ENCODE measurements at places on chromosomes 2 and 18. TPM values are rescaled to one million over a fixed set of nuclear protein-coding genes. Genes with fewer than 3 reads are reported as not detected.

DNA sequence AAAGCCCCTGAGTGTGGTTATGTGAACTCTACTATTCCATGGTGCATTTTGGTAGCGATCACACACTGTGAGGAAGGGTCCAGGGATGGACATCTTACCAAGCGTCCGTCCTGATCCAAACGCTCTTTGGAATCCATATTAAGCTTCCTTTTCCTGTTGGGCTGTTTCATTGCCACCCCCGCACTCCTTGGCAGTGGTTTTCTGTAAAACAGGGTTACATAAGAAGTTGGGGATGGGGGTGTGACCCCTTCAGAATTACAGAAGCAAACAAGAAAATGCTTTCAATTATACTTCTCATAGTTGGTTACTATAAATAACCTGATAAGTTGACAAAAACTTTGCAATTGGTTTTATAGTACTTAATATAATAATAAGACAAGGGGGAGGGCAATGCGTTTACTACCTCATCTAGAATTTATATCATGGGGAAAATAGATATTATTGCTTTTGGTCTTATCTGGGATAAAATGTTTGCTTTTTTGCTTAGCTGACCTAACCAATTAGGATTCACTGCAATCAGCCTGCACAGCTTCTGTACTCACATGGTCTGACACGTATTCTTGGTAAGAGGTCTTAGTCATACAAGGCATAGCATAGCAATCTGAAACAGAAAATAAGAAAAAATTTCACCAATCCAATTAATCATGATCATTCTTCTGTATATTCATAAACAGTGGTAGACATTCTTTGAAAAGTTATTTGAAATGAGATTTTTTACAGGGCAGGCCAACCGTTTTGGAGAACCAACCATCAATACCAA, 103.1 kb downstream of the L3MBTL4 start:
- no peak for DNase-seq

- DNase-seq: no peak
These were observed 52.8 kb upstream of the TMEM182 start for GRCh38 chr2:102708847-102709559.

GRCh38 chr2:69973335-69973735, 11.9 kb upstream of the ASPRV1 start:
- no peak for DNase-seq

- no peak for DNase-seq
These were observed 113.8 kb upstream of the EML6 start for GRCh38 chr2:54609647-54610046.

DNA sequence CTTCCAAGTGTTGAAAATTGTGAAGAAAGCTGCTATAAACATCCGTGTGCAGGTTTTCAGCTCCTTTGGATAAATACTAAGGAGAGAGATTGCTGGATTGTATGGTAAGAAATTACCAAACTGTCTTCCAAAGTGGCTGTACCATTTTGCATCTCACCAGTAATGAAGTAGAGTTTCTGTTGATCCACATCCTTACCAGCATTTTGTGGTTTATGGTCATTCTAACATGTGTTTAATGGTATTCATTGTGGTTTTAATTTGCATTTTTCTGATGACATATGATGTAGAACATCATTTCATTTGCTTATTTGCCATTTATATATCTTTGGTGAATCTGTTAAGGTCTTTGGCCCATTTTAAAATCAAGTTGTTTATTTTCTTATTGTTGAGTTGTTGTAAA, 260.7 kb downstream of the SPAG16 start:
- no peak for DNase-seq

The KIAA2012 gene
- not detected for total RNA-seq

DNA sequence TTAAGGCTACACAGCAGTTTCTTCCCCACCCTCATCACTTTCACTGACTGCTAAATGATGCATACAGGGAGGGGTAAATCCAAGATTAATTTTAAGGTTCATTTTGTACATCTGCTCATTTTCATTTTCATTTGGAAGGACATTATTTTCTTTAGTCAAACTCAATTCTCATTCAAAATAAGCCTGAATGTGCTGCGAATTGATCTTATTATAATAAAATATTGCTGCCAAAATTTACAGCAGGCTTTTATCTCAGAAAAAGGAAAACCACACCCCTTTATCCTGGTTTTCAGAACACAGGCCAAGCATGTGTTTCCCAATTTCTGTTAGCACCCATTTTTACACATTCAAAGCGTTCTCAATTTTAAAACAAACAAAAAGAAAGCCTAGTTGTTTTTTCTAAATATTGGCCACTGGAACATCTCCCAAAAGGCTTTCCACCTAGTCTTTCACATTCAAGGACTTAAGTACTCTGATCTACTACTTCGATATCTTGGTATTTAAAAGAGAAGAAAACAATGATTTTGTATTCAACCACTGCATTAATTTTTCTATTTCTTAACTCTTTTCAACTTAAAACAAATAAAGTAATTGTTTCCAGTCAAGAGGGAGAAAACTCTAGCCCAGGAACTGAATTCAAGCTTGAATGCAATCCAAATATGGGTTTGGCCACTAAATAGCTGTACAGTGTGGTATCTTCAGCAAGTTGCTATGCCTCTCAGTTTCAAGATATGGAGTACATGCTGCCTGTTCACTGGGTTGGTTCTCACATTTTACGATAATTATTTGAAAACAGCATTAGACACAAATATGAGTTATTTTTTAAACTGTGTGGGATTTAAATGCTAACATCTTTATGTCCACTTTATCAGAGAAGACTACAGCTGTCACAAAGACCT, 52.5 kb downstream of the CDH2 start:
- no peak for DNase-seq

DNA sequence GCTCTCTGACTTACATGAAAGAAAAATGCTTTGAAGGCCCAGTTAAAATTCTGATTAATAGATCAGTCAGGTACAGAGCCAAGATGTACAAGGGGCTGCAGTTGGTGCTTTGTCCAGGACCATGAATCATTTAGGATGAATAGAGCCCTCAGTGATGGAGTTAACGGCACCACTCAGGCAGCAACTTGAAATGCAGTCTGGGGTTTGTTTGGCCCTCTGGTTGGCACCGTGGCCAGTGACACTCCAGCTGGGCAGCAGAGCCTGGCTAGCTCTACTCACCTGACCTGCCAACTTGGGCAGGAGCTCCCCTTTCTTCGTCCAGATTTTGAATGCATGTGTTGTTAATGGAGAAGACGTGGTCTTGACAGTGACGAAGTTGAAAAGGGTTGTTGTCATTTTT, 493.0 kb upstream of the ACVR2A start:
- no peak for DNase-seq

GRCh38 chr2:23541503-23542229, 156.7 kb downstream of the KLHL29 start:
- no peak for DNase-seq

The ALKAL2 gene
- total RNA-seq: not detected

DNA sequence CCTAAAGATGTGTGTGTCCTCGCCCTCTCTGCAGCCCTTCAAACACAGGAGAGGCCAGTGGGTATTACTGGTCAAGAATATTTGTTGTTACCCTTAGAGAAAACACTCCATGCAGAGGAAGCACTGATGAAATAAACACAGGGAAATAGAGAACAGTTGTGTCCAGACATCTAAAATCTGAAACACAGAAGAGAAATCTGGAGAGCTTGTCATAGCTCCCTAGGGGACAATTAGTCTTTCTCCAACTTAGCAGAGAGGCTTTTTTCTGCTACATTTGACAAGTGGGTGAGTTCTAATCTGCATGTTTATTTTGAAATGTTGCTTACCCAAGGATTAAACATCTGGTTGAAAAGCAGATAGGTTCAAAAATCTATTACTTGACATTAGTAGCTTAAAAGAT, 190.1 kb downstream of the CTNNA2 start:
- no peak for DNase-seq

The KLHL29 gene
- total RNA-seq: under 0.01 TPM

DNA sequence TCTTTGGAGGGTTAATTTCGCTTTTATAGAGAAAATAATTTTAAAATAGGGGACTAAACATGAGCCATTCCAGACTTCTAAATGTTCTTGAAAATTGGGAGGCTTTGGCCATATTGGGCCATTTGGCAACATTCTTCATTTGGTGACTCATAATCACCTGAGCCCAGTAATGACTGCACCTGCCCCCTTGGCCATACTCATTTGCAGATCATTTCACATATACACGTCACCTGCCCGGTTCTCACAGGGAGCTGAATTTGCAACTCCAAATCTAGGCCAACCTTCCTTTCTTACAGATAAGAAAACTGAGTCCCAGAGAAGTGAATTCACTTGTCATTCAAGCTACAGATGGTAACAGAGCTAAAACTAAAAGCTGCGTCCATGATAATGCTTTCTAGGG, 289.7 kb downstream of the EPHA4 start:
- DNase-seq: no peak

DNA sequence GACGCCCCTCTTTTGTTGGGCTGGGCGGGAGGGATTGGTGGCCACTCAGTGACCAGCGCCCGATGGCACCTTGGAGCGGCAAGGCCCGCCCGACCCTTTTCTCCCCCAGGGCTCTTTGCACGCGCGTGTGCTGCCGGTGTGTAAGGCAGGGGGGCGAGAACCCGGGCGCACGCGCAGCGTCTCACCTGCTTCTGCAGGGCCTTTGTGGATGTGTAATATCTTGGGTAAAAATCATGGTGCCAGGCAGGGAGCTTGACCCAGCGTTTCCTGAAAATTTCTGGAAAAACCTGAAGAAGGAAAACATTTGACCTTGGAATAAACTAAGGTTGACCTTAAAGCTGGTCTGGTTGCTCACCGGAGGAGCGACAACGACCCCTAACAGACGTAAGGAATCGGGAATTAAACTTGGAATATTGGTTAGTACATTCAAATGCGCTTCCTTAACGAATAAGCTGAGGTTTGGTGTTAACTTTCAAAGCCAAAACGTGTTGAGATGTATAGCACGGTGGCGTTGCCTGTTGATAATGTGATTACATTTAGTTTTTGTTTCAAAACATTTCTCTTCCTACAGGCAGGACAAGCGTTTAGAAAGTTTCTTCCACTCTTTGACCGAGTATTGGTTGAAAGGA, 438 bp downstream of the HSPE1 start:
- peak; percentile 14 for DNase-seq

- DNase-seq: no peak
These were observed 420.5 kb downstream of the NRXN1 start for GRCh38 chr2:50611351-50611871.

DNA sequence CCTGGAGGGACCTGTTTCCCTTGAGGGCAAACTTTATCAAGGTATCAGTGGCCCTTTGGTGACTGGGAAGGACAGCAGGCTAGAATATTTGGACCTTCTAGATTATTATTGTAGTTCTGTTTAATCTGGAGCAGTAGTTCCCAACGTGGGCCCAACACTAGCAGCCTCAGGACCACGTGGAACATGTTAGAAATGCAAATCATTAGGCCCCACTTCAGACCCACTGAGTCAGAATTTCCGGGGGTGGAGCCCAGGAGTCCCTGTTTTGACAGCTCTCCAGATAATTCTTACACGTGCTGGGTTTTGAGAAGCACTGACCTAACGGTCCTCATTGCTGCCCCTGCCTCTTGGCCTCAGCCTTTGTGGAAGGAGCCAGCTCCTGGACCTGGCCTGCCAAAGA, 25.5 kb upstream of the DYNC2LI1 start:
- no peak for DNase-seq

The DYNAP gene
- not detected for total RNA-seq

GRCh38 chr18:51128533-51128932, 68.9 kb downstream of the MEX3C start:
- no peak for DNase-seq

The TCF7L1 gene
- not detected for total RNA-seq

The NETO1 gene
- total RNA-seq: not detected

DNA sequence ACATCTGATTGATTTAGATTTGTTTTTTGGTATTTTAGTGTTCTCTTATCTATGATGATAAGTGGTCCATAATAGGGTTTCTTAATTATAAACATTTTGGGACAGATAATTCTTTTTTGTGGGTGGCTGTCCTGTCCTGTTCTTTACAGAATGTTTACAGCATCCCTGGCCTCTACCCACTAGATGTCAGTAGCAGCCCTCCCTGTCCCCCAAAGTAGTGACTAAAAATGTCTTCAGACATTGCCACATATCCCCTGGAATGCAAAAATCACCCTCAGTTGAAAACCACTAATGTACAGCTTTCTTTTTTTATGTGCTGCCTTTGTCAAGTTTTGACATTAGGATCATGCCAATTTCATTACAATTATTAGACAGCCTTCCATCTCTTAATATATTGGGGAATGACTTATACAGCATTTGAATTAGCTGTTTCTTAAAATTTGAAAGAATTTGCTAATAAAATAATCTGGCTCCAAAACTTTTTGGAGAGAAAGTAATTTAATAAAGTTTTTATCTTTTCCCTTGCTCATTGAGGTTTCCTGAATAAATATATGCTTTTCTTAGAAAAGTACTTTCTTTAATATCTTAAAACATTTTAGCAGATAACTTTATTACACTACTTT, 19.5 kb downstream of the WIPF1 start:
- no peak for DNase-seq

GRCh38 chr2:158460632-158461297, 4.0 kb downstream of the PKP4 start:
- DNase-seq: peak; percentile 33

DNA sequence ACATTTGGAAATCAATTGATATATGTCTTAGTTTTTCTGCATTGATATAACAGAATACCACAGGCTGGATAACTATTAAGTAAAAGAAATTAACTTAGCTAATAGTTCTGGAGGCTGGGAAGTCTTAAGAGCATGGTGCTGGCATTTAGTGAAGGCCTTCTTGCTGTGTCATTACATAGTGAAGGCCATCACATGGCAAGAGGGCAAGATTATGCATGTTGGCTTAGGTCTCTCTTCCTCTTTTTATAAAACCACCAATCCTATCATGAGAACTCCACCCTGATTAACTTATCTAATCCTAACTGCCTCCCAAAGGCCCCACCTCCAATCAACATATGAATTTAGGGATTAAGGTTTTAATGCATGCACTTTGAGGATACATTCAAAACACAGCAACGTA, 225.5 kb upstream of the VRK2 start:
- DNase-seq: no peak

DNA sequence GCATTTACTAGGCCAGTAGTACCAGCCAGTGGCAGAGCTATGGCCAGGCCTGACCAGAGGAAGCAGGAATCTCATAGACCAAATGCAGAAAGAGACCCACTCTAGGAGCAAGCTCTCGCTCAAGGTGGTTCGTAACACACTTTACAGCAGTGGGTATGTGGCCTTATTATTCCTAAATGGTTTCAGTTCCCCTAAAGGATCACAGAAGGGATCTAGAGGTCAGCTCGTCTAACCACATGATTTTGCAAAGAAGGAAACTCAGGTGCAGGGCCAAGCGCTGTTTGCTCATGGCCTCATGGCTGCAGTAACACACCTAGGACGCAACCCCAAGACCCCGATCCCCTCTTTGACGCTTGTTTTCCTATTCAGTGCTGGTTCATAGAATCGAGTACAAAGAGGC, 65.5 kb upstream of the ATG16L1 start:
- DNase-seq: no peak

The UGT1A10 gene
- total RNA-seq: under 0.01 TPM

GRCh38 chr2:156322686-156323231, 9.8 kb downstream of the NR4A2 start:
- peak; percentile 42 for DNase-seq

- no peak for DNase-seq
These were observed 266.1 kb upstream of the RAB6C start for GRCh38 chr2:129713337-129713736.

- DNase-seq: no peak
These were observed 34.7 kb downstream of the CYB5A start for GRCh38 chr18:74257083-74257482.

Data from hematopoietic multipotent progenitor cell (in vitro differentiated cells).